ENCODE measurements at places on chromosomes 1 and 21. TPM values are rescaled to one million over a fixed set of nuclear protein-coding genes. Genes with fewer than 3 reads are reported as not detected.

The TAF13 gene
- 135 TPM for total RNA-seq

The IGSF5 gene
- not detected for total RNA-seq

The IGSF3 gene
- not detected for total RNA-seq

GRCh38 chr1:88134983-88135921 lies 548.8 kb upstream of the PKN2 start:
- no peak for DNase-seq

DNA sequence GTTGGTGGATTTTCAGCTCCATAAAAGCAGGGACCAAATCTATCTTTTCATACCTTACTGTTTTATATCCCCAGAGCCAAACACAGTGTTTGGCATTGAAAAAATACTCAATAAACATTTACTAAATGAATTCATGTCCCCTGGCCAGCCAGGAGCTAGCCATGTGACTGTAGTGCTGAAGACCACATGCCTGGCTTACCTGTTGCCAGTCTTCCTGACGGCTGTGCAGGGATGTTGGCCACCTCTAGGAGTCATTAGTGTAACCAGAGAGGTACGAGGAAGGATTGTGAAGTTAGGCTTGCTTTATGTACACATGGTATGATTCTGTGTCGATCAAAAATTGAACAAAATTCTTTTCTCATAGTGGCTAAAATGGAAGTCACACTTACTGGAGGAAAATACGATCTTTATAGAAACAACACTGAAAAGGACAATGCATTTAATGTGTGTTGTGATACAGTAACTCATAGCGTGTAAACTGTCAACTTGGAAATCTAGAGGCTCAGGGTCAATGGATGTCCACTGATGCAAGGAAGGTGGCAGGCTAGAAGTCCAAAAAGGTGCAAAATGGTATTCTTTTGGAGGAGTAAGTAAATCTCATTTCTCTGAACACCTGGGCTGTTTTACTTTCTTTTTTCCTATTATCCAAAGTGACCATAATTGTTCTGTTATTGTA lies 60.9 kb downstream of the FGGY start:
- no peak for DNase-seq

DNA sequence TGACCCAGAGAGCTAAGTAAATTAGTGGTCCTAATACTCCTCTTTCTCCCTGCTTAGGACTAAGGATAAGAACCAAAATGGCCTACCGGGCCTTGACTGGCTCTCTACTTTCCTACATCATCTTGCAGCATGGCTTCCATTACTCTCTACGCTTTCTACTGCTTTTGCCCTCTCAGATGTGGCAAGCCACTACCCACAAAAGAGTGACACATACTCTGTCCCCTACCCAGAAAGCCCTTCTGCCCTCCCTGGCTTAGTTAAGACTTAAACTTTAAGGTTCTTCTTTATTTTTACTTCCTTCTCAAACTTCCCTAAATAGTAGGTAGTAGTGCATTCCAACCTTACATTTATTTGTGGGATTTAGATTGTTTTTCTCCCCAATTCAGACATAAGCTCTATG lies 228.1 kb downstream of the TPR start:
- DNase-seq: no peak

- DNase-seq: no peak
Observed at GRCh38 chr1:177124577-177125278, 39.8 kb downstream of the ASTN1 start.

DNA sequence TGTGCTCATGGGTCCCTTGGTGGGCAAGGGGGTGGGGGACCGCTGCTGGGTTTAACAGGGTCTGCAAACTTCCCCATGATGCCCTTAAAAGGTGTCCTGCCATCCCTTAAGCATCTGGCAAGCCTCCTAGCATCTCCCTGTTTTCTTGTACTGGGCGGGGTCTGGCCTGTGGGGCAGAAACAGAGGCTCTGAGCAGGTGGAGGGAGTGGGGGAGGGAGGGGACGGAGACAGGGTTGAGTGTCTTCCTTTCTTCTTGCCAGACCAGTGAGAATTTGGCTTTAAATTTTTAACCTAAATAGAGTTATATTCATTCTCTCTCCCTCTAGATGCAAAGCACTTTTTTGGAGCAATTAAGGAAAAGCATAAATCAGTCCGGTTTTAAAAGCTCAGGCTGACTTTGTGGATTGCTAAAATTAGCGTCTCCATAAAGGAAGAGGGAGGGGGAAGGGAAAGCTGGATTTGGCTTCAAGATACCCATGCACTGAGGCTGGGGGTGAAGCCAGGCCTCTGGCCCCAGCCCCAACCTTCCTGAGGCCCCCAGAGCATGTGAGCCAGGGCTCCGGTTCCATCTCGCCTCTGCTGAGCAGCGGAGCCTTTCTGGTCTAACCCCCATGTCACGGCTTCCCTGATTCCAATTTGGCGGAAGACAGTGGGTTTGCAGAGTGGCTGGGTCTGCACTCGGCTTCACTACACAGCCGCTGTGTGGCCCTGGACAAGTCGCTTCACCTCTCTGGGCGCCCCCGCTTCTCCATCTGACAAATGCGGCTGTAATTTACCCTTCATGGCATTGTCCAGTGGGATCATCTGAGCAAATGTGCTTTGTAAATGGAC lies 25.3 kb downstream of the IGSF21 start:
- no peak for DNase-seq
